Cerebellar nuclear complex (tissue), 1 donor: ENCODE measurements at places on chromosomes 1 and 21.

DNA sequence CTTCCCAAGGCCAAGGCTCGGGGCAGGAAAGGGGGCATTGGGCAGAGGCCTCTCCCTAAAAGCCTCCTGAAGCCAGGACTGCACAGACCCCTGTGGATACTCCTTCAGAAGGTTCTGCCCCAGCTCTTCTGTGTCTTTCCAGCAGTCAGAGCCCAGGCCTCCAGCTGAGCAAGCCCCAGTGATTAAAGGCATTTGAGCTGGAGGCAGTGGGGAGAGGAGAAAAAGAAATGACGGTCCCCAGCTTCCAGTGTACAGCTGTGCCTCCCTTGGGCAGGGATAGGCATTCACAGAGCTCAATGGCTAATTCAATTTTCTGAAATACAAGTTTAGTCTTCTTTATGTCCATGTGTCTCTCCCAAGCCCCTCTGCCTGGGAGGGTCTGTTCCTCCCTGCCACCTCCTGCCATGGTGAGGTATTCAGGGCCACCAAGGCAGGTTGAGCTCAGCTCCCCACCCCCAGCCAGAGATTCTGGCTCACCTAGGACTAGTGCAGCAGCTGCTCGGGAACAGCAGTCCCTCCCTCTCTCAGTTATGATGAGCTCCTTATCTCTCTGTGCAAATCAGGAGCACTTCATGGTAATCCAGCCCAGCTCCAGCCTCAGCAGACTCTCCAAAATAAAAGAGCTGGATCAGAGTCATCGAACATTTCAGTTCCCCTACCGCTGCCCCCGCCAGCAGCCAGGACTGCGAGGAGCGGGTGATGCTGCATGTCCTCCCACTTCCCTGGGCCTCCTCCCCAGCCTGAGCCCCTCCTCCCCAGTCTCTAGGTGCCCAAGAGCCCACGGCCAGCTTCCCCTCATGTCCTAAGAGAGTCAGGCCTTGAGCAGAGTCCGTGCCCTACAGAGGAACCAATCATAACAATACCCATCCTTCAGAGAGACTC is 208.4 kb upstream of the ZC3H12A start:
- DNase-seq: no peak

GRCh38 chr1:52955129-52955970 is 28.3 kb downstream of the SCP2 start:
- DNase-seq: no peak

DNA sequence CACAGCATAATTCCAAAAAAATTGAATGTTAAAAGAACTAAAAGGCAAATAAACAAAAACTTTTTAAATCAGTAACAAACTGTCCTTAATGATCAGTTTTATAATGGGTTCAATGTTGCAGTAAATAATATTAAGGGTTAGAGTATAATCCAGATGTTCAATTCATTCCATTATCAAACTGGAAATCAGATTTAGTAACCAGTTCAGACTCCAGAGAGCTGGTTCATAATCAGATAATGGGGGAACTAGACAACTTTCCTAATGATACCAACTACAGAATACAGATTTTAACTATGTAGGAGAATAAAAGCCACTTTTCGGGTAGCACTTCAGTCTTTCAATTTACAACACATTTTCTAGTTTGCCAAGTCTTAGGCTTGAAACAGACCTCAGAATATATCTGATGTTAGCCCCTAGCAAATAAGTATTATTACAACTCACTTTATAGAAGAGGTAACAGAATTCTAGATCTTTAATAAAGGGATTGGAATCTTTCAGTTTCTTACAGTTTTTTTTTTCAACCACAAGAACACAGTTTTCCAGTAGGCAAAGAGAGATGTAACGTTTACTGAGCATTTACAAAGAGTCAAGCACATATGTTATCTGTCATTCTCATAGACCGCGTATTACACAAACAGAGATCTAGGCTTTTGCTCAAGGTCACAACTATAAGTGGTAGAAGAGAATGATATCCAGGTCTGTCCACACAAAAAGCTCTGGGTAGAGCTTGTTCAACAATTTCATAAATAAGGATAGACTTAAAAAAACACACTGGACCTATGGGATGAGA is 1.9 kb upstream of the DCAF6 start:
- no peak for DNase-seq

DNA sequence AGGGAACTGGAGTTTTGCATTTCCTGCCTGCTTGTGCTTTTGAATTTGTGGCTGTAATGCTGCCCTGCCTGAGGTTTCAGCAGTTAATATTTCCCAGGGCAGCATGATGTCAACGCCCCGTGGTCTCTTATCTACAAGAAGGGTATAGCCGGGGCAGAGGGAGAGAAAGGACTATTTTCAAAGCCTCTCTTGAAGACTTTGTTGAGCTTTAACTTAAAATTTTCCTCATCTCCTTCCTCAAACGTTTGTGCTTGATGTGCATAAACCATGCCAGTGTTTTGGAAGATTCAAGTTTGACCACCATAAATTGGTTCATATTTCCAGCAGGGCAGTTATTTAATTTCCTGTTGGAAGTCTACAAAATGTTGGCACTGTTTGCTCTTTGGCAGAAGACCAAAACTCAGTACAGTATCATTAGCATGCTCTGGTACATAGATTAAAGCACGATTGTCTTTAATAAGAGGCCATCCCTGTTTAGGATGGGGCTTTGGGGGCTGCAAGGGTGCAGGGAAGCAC is 43.4 kb downstream of the ROR1 start:
- no peak for DNase-seq

DNA sequence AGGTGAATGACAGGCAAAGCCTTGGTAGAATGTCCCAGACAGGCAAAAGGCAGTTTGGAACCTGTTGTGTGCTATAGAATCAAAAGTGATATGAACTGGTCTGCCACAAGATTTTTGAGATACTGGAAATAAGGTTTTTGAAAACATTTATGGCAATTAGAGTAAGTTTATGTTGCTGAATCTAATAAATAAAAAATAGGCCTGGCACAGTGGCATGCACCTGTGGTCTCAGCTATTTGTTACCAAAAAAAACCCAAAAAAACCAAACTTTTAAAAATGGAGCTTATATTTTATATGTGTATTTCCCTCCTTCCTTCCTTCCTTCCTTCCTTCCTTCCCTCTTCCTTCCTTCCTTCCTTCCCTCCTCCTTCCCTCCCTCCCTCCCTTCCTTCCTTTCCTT is 76.4 kb upstream of the ARTN start:
- no peak for DNase-seq

DNA sequence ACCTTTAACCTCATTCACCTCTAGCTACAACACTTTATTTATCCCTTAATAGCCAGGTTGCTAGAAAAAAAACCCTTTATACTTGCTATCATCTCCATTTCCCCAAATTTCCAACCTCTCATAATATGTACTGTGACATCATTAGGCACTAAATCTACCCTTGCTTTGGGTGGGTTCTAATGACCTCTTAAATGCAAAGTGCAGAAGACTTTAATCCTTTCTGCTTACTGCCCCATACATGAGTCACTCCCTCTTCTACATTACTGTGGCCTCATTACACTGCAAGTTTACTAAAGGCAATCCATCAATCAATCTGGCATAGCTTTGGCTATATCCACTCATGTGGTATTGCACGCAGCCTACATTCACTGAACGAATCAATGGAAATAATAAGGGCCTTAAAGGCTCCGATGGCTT is 353.3 kb downstream of the SMYD3 start:
- DNase-seq: no peak

GRCh38 chr1:107378426-107378825 is 237.6 kb downstream of the NTNG1 start:
- DNase-seq: no peak

DNA sequence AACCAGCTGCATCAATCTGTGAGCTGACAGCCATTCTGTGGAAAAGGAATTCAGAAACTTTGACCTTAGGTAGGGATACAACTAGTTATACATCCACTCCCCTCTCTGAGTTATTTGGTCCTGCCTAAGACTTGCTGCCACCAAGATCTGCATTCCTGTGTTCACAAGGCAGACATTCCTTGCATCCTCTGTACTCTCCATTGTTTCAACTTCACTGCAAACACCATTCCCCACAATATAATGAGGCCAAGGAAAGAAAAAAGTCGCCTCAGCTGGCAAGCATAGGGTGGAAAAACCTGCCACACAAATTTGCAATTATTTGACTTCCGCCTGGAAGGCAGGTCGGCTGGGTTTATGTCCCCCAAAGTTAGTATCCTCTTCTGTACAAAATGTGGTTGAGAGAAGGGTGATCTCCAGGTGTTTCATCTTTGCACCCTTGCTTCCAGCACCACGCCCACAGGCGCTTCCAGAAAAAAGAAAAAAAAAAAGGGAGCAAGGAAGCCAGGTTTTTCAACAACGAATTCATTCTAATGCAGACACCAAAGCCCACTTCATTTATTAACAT is 676 bp upstream of the CTTNBP2NL start:
- DNase-seq: no peak
